ENCODE measurements at places on chromosomes 2 and 18.

DNA sequence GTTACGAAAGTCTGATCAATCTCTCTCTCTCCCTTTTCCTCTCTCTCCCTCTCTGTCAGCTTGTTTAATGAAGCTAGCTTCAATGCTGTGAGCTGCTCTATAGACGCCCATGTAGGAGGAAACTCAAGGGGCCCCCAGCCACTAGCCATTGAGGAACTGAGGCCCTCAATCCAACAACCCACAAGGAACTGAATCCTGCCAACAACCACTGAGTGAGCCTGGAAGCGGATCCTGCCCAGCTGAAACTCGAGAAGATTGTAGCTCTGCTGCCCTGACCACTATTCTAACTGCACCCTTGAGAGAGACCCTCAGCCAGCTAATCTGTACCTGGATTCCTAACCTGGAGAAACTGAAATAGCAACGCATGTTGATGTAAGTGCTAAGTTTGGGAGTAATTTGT lies 129.2 kb downstream of the BCL11A start:
- DNase-seq, result no peak

DNA sequence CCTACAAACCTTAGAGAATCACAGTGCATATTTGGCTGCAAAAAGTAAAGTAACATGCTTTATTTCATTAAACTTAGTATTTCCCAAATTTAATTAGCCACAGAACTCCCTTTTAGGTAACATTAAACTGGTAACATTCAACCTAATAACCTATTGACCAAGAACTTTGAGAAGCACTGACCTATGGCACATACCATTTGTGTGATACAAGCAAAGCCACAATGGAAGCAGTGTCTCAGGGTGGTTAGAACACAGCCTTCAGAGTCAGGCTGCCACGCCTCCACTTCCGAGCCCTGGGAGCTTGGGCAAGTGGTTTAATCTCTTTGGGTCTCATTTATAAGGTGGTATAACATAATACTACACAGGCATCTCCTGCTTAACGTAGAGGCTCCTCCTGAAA lies 301.4 kb downstream of the PDE11A start:
- no peak for DNase-seq

DNA sequence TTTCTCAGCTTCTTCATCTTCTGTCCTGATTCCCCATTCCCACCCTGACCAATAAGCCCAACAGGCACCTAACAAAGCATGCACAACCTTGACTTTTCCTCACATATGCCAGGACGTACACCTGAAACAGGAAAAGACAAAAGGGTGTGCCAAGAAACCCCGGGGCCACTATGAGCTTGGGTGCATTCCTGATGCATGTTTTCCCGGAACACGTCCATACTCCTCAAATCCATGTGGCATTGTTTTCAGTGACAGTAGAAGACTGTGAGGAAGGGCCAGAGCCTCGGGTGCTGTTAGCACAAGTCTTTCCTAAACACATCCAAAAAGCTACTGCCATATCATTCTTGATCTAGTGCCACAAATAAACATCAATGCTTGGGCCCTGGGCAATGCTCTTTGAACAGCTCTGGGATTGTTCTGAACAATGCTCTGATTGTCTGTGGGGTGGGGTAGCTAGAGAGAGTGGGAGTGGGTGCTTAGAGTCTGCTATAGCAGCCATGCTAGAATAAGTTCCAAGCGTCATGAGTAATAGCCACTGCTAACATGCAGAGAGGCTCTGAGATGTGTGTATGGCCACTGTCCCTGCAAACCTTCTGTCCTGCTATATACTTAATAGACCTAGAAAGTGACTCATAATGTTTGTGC lies 181.7 kb upstream of the CRIM1 start:
- no peak for DNase-seq

DNA sequence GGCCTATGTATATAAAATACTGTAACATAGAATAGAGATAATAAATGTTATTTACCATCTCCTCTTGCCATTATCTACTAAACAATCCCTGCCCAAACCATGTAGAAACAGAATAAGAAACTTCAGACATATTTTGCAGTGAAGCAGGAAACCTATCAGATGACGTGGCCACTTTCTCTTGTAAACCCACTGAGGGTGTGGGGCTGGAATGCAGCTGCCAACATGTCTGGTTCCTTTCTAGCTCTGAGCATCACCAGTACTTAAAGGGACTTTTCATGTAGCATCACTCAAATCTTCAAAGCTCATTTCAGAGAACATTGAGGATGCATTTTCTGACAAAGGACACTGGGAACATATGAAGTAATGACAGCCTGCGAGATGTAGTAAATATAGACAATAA lies 251.8 kb downstream of the LPIN1 start:
- DNase-seq, result no peak

DNA sequence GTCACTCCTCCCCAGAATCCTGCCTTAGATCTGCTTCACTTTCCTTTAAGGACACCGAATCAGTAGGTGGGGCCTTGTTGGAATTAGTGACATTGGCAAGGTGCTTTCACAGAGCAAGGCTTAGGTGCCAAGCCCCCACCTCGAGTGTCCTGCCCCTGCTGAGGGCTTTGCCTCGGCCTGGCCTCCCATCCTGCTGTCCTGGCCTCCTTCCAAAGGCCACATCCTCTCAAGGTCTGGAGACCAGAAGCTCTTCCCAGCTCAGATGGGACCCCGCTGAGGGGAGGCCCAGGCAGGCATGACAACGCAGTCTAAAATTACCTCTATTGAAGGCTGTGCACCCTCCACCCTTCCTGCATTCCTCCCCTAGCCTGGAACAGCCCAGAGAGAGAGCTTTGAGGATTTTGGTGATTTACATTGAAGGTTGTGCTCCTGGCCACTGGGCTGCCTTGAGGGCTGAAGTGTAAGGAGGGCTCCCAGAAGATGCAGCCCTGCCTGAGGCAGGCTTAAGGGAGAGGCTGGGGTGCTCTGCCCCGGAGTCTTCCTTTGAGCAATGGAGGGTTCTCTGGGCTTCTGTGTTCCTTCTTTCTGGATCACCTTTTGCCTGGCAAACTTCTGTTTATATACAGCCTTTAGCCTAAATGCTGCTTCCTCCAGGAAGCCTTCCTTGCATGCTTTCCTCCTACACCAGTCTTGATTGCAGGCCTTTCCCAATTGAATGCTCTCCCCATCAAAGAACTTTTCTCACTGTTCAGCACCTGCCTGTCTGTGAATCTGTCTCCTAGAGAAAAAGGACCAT lies 154.4 kb downstream of the DDX1 start:
- DNase-seq, result no peak

GRCh38 chr18:8695932-8696517 lies 9.3 kb upstream of the MTCL1 start:
- no peak for DNase-seq

DNA sequence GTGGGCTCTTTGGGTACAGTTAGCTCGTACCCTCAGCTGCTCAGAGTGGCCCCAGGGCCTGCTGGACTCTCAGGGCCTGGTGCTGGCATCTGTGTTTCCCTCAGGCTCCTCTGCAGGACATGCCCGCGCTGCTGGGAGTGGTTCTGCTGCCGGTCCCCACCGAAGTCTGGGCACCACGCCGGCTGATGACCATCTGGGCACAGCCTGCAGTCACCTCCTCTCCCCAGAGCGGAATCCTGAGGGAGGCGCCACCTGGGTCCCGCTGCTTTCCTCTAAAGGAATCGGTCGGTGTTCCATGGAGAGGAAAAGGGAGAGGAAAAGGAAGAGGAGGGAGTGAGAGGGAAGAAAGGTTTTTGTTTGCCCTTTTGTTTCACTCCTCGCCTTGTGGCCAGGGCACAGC lies 43.6 kb downstream of the MC2R start:
- no peak for DNase-seq

GRCh38 chr2:9010866-9011265 lies 7.4 kb upstream of the MBOAT2 start:
- peak; percentile 41 for DNase-seq

GRCh38 chr18:24228667-24229041 lies 89.8 kb downstream of the CABYR start:
- no peak for DNase-seq

DNA sequence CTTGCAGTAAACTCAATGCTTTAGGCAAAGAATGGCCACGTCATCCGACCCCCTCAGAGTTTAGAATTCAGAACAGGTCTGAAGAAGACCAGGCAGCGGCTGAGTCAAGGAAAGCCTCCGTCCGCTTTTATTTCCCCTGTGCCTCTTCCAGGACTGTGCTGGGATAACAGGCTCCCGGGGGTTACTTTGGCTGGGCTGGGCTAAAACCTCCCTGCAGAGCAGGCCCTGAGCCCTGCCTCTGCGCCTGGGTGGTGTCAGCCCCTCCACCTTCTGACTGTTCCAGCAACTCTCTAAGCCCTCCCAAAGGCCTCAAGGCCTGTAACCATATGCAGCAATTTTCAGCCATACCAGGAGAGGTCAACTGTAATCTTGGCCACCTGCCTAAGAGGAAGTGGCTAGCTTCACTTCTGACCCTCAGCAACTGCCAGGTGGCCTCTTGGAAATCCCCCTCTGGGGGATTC lies 166.5 kb downstream of the RPIA start:
- no peak for DNase-seq

GRCh38 chr2:15074751-15075700 lies 442.5 kb downstream of the LRATD1 start:
- no peak for DNase-seq

DNA sequence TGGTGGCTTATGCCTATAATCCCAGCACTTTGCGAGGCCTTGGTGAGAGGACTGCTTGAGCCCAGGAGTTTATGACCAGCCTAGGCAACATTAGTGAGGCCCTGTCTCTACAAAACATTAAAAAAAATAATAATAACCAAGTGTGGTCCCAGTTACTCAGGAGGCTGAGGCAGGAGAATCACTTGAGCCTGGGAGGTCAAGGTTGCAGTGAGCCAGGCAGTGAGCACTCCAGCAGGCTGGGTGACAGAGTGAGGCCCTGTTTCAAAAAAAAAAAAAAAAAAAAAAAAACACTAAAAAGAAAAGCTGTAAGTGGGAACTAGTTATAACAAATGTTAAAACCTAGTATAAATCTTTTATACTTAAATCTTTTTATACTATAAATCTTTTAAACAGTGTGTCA lies 146.2 kb upstream of the ITGA4 start:
- DNase-seq, result no peak

GRCh38 chr2:129907256-129907998 lies 72.0 kb upstream of the RAB6C start:
- no peak for DNase-seq

GRCh38 chr2:23524261-23524706 lies 139.3 kb downstream of the KLHL29 start:
- peak; percentile 27 for DNase-seq

DNA sequence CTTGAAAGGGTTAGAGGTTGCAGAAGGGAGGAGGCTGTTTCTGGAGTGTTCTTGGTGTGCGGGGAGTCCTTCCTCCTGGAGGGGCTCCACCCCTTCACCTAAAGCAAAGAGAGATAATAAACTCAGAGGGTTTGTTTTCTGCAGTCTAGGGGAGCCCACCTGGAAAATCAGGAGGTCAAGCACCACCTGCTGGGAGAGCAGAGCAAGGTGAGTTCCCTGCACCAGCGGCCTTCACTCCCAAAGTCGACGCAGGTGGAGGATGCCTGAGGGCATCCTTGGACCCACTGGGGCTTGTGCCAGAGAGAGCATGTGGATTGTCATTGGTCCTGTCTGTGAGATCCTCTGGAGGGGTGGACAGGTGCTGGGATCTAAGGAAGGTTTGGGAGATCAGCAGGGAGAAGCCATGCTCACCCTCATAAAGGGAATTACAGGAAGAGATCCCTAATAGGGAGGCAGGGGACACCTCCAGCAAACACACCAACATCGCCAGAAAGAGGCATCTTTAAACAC lies 116.7 kb downstream of the KCNF1 start:
- DNase-seq, result no peak

DNA sequence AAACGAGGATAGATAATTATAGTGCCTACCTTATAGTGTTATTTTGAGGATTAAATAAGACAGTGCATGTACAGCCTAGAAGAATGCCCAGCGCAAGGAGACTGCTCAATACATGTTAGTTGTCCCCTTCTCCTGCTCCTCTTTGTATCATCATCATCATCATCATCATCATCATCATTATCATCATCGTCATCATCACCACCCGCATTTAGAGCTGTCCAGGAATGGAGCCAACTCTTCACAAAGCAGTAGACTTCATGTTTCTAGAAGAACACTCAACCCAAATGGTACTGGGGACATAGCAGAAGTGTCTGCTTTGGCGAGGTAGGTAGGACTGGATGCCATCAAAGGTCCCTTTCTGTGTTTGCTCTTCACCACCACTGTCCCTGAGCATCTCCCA lies 116.0 kb downstream of the TRIM43 start:
- DNase-seq, result no peak

- DNase-seq, result no peak
These were observed 30.2 kb downstream of the CMPK2 start for GRCh38 chr2:6835467-6835866.

DNA sequence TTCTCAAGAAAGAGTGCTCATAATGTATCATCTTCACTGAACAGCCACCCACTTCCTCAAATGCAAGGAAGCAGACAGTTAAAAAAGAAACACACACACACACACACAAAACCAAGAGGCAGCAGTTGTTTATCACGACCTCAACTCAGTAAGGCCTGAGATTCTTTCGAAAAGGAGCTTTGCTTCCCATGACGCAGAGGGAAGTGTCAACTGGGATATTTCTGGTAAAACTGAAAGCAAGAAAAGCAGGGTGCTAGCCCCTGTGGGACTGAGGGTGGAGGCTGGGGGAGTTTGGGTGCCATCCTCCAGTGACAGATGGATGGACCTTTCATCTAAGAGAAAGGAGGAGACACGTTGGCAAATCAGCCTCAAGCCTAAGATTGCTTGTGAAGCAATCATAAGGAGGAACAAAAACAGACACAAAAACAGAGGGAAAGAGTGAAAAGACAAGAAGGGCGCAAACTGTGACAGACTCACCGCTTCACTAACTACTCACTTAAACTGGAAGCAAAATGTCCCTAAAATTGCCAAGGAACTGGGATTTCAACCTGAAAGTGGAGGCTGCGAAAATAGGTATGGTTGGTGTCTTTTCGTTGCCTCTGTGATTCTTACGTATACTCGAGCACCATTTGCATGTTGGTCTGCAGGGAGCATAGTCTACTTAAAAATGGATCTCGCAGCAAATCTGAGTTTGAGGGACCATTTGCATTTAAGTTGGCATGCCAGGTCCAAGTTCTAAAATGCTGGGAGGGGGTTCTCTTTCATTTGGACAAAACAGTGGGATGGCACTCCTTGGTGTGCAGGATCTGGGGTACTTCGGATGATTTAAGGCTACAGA lies at the start of gene ARHGAP25:
ARHGAP25 (plus strand) TSS at position 124 of the 838 bp plus-strand sequence; CDS start at position 513, 389 bp downstream.
- no peak for DNase-seq

GRCh38 chr18:28588884-28589549 lies 412.1 kb upstream of the CDH2 start:
- no peak for DNase-seq

DNA sequence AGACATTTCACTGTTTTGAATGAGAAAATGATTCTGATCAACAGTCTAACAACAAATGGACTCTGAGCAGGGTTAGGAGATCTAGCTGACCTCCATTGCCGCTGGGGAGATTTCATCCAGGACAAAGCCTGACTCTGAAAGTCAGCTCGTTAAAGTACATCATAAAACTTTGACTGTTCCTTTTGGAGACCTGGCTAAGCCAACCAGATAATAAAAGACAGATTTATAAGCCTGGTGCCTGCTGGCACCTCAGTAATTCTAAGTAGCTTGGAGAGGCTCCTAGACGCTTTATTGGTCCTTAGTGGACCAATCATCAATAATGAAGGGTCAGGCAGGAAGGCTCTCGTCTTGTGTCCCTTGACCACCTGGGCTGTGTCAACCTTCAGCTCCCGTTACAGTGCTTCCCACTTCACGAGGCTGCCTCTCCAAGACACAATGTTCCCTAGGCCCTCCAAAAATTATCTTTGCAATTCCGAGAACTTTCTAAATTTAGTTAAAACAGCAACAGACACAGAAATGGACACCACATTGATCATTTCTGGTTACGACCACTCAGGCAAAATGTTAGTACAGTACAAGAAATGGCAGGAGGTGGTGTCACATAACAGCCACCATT lies 47.9 kb upstream of the PMAIP1 start:
- no peak for DNase-seq

Measured in DMS153 (cell line).